Natural killer cell (primary cell): ENCODE measurements at places on chromosomes 3 and 15.

GRCh38 chr3:17741621-17742101, 770 bp downstream of the TBC1D5 start:
- no peaks in the 10 kb centered on the region for H3K27me3 ChIP-seq
- no peak for DNase-seq
- peak overlapping the region; percentile 84 for H3K4me3 ChIP-seq
- peaks cover 13% of the 10 kb centered on the region for H3K4me1 ChIP-seq
- no peaks in the 10 kb centered on the region for H3K36me3 ChIP-seq
- peak overlapping the region; percentile 85 for H3K27ac ChIP-seq

DNA sequence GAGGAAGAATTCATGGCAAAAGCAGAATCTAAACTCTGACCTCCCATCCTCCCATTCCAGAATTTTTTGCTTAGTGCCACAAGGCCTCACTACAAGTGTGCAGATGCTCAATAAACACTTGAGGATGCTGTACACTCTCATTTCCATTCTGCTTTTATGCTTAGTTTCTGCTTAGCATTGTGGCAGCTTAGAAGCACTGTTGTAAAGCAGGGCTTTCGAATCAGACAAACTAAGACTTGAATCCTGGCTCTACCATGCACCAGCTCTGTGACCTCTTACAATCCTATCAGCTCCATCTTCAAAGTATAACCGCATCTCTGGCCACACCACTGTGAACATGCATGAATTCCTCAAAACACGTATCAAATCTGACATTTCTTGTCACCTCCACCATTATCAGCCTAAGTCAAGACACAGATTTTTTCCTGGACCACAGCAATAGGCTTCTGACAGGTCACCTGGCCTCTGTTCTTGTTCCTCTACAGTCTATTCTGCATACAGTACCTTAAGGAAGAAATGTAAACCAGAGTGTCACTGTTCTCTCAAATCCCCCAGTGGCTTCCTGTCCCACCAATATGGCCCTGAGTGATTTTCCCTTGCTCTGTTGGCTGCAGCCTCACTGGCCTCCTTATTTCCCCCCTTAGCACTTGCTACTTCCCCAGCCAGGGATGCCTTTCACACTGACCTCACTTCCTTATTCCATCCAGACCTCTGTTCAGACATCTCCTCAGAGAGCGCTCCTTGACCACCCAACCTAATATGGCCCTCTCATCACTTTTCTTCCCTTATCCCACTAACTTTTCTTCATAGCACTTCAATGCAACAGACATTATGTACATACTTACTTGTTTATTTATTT, 8.1 kb upstream of the PHC3 start:
- DNase-seq = no peak
- no peaks in the 10 kb centered on the region for H3K36me3 ChIP-seq
- no peak overlapping the region for H3K4me3 ChIP-seq
- peaks cover 3% of the 10 kb centered on the region for H3K4me1 ChIP-seq
- no peaks in the 10 kb centered on the region for H3K27me3 ChIP-seq

DNA sequence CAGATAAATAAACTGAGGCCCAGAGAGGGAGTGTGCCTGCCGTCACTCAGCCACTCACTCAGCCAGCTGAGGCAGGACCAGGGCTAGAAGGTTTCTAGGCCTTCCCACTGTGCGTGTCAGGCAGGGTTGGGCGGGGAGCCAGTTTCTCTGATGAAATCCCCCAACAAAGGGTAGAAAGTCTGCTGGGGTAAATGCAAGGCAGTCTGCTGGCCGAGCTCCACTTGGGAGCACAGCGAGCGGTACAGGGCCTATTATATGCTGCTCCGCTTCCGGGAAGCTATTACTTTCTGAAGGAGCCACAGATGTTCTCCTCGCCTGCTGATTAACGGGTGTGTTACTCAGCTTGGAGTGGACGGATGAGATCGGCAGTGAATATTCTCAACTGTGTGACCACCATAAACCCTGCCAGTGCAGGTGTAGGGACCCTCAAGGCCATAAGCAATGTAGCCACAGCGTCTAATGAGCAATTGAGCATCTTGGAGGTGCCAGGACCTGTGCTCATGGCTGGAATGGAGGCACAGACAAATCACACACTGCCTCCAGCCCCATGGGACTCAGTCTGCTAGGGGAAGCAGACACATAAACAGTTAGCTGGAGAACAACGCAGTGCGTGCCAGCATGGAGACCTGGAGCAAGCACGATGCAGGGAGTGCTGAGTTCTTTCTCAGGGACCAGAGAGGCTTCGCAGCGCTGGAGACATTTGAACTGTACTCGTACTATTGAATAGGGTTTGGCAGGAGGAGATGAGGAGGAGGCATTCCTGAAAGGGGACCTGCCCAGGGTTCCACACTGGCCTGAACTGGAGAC, 42.1 kb downstream of the CORO2B start:
- H3K27ac ChIP-seq = no peak overlapping the region
- no peak overlapping the region for H3K4me3 ChIP-seq
- no peaks in the 10 kb centered on the region for H3K4me1 ChIP-seq

DNA sequence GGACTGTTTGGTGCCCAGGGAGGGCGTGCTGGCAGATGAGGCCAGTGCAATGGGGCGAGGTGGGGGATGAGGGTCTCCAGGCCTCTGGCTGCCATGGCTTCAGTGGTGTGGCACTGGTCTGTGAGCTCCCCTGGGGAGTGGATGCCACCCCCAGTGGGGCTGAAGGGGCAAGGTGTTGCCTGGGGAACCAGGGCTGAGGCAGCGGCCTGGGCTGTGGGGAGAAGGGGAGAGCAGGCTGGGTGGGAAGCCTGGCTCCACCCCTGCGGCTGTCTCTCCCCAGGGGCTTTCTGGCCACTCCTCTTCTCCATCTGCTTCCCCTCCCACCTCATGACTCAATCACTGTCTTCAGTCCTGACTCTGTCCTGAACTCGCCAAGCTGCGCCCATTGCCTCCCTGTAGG, 88.4 kb upstream of the TLE3 start:
- DNase-seq = no peak
- H3K4me1 ChIP-seq = no peaks in the 10 kb centered on the region
- H3K27me3 ChIP-seq = no peaks in the 10 kb centered on the region
- no peak overlapping the region for H3K27ac ChIP-seq

DNA sequence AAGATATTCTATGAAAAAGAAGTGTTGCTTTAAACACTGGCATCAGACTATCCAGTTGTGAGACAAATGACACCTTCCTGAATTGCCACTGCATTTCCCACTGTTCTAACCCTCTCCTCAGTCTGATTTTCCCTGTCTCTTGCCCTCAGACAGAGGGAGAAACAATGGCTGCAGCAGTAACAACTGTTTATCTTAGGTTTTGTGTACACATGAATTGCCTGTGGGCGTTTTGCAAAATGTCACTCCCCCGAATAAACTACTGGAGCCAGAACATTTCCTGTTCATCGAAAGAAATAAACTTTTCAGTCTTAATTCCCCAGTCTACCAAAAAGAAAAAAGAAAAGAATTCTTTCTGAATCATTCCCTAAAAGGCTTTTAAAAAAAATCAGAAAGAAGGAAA, 155.1 kb downstream of the MAGI1 start:
- DNase-seq = no peak
- no peaks in the 10 kb centered on the region for H3K4me1 ChIP-seq
- no peaks in the 10 kb centered on the region for H3K36me3 ChIP-seq
- H3K27me3 ChIP-seq = no peaks in the 10 kb centered on the region

GRCh38 chr3:171967137-171967783, 72.1 kb upstream of the FNDC3B start:
- H3K4me1 ChIP-seq = no peaks in the 10 kb centered on the region
- no peaks in the 10 kb centered on the region for H3K36me3 ChIP-seq
- DNase-seq = no peak
- no peak overlapping the region for H3K27ac ChIP-seq
- no peak overlapping the region for H3K4me3 ChIP-seq

- H3K36me3 ChIP-seq = no peaks in the 10 kb centered on the region
- H3K4me3 ChIP-seq = no peak overlapping the region
- no peak for DNase-seq
- no peaks in the 10 kb centered on the region for H3K4me1 ChIP-seq
Observed at GRCh38 chr15:32701863-32702262, 15.9 kb upstream of the GREM1 start.

- no peak overlapping the region for H3K27ac ChIP-seq
- no peak for DNase-seq
- H3K4me1 ChIP-seq = no peaks in the 10 kb centered on the region
- no peaks in the 10 kb centered on the region for H3K36me3 ChIP-seq
- no peaks in the 10 kb centered on the region for H3K27me3 ChIP-seq
Observed at GRCh38 chr15:74203914-74204431, 1.4 kb upstream of the STRA6 start.

- H3K4me3 ChIP-seq = no peak overlapping the region
- H3K27me3 ChIP-seq = no peaks in the 10 kb centered on the region
- H3K27ac ChIP-seq = no peak overlapping the region
- no peak for DNase-seq
Observed at GRCh38 chr3:167304077-167304476, 76.0 kb downstream of the ZBBX start.

GRCh38 chr3:193640165-193640715, 47.2 kb downstream of the OPA1 start:
- no peak overlapping the region for H3K27ac ChIP-seq
- no peaks in the 10 kb centered on the region for H3K4me1 ChIP-seq
- no peak overlapping the region for H3K4me3 ChIP-seq
- DNase-seq = no peak

- peaks cover 51% of the 10 kb centered on the region for H3K4me1 ChIP-seq
- no peak overlapping the region for H3K27ac ChIP-seq
- peak; percentile 10 for DNase-seq
- no peak overlapping the region for H3K4me3 ChIP-seq
- H3K27me3 ChIP-seq = no peaks in the 10 kb centered on the region
Observed at GRCh38 chr3:52230461-52230860, 5.0 kb upstream of the TLR9 start.

- peak overlapping the region; percentile 34 for H3K27ac ChIP-seq
- no peaks in the 10 kb centered on the region for H3K27me3 ChIP-seq
- peaks cover 26% of the 10 kb centered on the region for H3K36me3 ChIP-seq
- no peak overlapping the region for H3K4me3 ChIP-seq
- H3K4me1 ChIP-seq = peaks cover 45% of the 10 kb centered on the region
Observed at GRCh38 chr3:186960347-186960746, 30.0 kb downstream of the ST6GAL1 start.

- H3K4me1 ChIP-seq = peaks cover 14% of the 10 kb centered on the region
- H3K27me3 ChIP-seq = no peaks in the 10 kb centered on the region
- H3K27ac ChIP-seq = no peak overlapping the region
- H3K36me3 ChIP-seq = no peaks in the 10 kb centered on the region
- DNase-seq = no peak
Observed at GRCh38 chr3:32406486-32407408, 15.1 kb downstream of the CMTM7 start.

DNA sequence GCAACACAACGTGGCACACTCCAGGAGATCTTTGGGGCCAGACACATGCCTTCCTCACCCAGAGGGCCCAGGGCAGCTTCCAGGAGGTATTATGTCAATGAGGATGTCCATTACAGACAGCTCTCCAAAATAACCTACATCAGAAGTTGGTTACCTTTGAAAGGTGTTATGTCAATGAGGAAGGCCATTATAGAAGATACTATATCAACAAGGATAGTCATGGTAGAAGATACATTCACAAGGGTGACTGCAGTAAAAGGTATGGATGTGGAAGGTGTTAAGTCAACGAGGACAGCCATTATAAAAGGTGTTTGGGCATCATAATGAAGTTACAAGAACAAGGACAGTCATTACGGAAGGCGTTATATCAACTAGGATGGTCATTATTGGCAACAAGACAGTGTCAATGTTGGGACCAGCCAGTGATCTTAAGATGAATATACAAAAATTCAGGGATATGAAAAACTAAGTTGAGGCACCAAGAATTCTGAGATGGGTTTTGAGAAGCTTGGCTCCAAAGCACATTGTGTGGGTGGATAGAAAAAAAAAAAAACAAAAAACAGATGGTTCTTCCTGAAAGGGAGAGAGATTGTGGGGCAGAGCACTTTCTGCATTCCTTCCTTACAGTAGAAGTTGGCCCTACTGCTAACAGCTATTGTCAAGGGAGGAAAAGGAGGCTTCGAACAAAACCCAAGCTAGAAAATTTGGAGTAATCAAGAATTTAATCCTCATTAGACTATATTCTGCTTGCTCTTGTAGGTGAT, 11.2 kb downstream of the CDCP1 start:
- no peak for DNase-seq
- no peaks in the 10 kb centered on the region for H3K27me3 ChIP-seq
- no peak overlapping the region for H3K4me3 ChIP-seq
- no peaks in the 10 kb centered on the region for H3K36me3 ChIP-seq
- no peaks in the 10 kb centered on the region for H3K4me1 ChIP-seq
- no peak overlapping the region for H3K27ac ChIP-seq

- DNase-seq = no peak
- H3K4me1 ChIP-seq = no peaks in the 10 kb centered on the region
- H3K4me3 ChIP-seq = no peak overlapping the region
- no peaks in the 10 kb centered on the region for H3K36me3 ChIP-seq
- no peaks in the 10 kb centered on the region for H3K27me3 ChIP-seq
Observed at GRCh38 chr15:37015451-37015850, 84.9 kb downstream of the MEIS2 start.

DNA sequence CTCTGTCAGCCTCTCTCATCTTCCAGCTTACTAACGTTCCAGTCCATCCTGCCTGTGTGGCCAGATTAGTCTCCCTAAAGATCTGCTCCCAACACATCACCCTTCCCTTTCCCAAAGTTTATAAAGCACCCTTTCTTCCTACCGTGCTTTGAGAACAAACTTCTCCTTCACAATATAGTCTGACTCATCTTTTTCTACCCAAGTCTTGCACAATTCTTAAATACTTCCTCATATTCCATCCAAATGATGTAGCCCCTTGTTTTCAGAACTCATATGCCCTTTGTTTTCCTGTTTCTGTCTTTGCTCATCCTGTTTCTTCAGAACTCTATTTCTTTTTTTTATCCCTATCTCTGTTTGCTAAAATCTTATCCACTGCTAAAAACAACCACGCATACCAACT, 326.8 kb downstream of the MFSD1 start:
- H3K36me3 ChIP-seq = no peaks in the 10 kb centered on the region
- no peak overlapping the region for H3K27ac ChIP-seq
- no peaks in the 10 kb centered on the region for H3K4me1 ChIP-seq
- no peaks in the 10 kb centered on the region for H3K27me3 ChIP-seq
- no peak overlapping the region for H3K4me3 ChIP-seq

DNA sequence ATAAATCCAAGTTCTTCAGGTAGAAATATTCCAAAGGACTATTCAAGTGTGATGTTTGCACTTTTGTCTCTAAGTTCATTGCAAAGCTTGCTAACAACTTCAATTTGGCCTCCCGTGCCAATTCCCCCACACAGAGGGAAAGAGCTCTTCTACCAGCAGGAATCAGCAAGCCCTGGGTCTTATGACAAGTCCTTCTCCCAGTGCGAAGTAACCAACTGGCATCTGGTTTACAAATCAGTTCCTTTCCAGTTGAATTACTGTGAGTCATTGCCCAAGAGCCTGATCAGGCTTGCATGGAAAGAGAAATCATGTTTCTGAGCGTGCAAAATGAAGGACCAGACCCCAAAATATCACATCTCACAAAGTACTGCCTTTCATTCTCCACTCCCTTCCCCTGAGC, 62.7 kb upstream of the SLCO3A1 start:
- DNase-seq = no peak
- H3K36me3 ChIP-seq = no peaks in the 10 kb centered on the region
- H3K4me3 ChIP-seq = no peak overlapping the region
- H3K27me3 ChIP-seq = no peaks in the 10 kb centered on the region
- H3K4me1 ChIP-seq = no peaks in the 10 kb centered on the region

GRCh38 chr3:125054449-125055329, 1.1 kb downstream of the HEG1 start:
- no peaks in the 10 kb centered on the region for H3K36me3 ChIP-seq
- peak overlapping the region; percentile 82 for H3K27ac ChIP-seq
- no peaks in the 10 kb centered on the region for H3K27me3 ChIP-seq
- peak; percentile 25 for DNase-seq
